ENCODE measurements at places on chromosomes 5 and 9. TPM values are rescaled to one million over a fixed set of nuclear protein-coding genes. Genes with fewer than 3 reads are reported as not detected.

The BAAT gene
- 0.14 TPM for total RNA-seq

The SIT1 gene
- total RNA-seq = 3.3 TPM

The SLC36A2 gene
- total RNA-seq = not detected

The ZFP2 gene
- total RNA-seq = 3.2 TPM

The TLN1 gene
- 189 TPM for total RNA-seq

DNA sequence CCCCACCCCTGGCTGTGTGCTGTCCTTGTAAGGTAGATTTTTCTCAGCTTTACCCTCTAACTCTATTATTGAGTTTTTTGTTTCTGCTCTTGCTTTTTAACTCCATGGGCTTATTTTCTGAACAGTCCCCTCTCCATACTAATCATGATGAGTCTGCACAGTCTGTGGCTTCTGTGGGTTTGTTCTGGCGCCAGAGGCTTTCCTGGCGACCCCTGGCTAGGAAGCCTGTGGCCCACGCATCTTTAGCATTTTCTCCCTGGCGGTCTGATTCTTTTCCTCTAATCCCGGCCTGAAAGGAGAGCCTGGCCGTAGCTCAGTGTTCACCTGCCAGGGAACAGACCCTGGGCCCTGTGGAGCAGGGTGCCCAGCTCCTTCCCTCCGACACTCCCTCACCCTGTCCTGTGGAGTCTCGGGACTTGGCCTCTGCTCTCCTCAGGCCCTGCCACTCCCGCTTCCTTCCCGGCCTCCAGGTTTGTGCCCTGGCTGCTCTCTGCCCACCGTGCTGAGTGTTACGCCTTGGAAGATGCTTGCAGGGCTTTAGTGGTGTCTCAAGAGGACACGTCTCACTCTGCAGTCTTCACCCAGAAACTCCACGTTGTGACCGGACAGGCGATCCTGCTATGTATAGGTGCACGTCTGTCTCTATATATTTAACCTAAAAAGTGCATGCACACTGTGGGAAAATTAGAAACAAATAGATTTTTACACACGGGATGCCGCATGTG lies 31.7 kb upstream of the LRRC14B start:
- DNase-seq = no peak

- DNase-seq = no peak
Observed at GRCh38 chr9:131824155-131824594, 84.3 kb upstream of the RAPGEF1 start.

DNA sequence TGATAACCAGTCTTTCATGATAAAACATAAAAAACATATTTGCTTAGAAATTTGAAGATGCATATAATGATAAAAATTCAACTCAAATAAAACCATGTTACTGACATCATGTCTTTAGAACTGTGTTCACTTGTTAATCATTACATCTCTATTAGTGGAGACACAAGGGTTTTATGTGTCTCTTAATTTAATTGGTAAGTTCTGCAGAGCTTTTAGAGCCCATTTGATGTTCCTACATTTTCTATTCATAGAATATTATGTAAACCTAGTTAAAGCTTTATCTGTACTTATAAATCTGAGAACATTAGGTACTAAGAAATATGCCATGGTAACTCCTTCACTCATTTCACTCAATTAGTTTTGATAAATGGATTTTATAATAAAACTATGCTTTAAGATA lies 285.4 kb downstream of the SLCO4C1 start:
- no peak for DNase-seq

- DNase-seq = no peak
Observed at GRCh38 chr5:83496626-83497025, 25.1 kb downstream of the VCAN start.

DNA sequence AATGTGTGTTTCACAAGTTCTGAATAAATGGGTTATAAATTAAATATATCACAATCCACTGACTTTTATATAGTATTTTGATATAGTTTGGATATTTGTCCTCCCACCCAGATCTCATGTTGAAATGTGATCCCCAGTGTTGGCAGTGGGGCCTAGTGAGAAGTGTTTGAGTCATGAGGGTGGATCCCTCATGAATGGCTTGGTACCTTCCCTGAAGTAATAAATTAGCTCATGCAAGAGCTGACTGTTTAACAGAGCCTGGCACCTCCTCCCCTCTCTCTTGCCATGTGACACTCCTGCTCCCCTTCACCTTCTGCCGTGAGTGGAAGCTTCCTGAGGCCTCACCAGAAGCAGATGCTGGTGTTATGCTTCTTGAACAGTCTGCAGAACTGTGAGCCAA lies 127.9 kb upstream of the PALM2AKAP2 start:
- DNase-seq = no peak

- no peak for DNase-seq
Observed at GRCh38 chr5:71862507-71863060, 143.5 kb downstream of the CARTPT start.

GRCh38 chr5:154506716-154507080 lies 28.7 kb upstream of the HAND1 start:
- no peak for DNase-seq

GRCh38 chr5:141910271-141910673 lies 13.4 kb upstream of the DELE1 start:
- DNase-seq = no peak

- DNase-seq = no peak
Observed at GRCh38 chr5:166123717-166124116, 2167.7 kb upstream of the WWC1 start.
